ENCODE measurements at places on chromosomes 12 and 14. TPM values are rescaled to one million over a fixed set of nuclear protein-coding genes. Genes with fewer than 3 reads are reported as not detected.

TAS2R19 gene
- total RNA-seq, result 5.3 TPM

ENTPD5 gene
- total RNA-seq, result 6.7 TPM

GPR84 gene
- total RNA-seq, result not detected

CABP1 gene
- total RNA-seq, result under 0.01 TPM

STAB2 gene
- total RNA-seq, result not detected

SSPN gene
- total RNA-seq, result 9.8 TPM

CCDC88C gene
- 0.17 TPM for total RNA-seq

KRT85 gene
- total RNA-seq, result not detected

MYH7 gene
- total RNA-seq, result not detected

LRRC10 gene
- not detected for total RNA-seq

KDM5A gene
- total RNA-seq, result 48.0 TPM

TSPAN11 gene
- 2.6 TPM for total RNA-seq

DCN gene
- 586 TPM for total RNA-seq

APOLD1 gene
- 1.5 TPM for total RNA-seq

CMAS gene
- total RNA-seq, result 24.3 TPM

SLC4A8 gene
- 3.3 TPM for total RNA-seq

GLIPR1L2 gene
- 0.33 TPM for total RNA-seq

FAM181A gene
- not detected for total RNA-seq

HOXC12 gene
- total RNA-seq, result not detected

TAS2R9 gene
- total RNA-seq, result not detected

CD27 gene
- total RNA-seq, result 0.17 TPM
